ENCODE measurements at places on chromosomes 1 and 21.

DNA sequence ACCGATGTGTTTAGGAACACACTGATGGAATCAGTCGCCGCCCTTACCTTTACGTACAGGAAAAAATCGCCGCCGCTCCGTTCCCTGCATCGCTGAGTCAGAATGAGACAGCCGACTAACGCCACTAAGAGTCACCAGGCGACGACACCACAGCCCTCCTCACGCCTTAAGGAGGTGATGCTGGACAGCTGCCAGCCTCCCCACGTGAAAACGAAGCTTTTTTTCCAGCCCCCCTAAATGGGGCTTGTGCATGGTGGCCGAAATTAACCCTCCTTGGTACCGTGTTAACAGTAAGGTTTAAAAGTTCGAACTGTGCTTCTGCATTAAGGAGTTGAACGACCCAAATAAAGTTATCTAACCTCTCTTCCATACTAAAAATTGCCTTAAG, 511 bp downstream of the DNTTIP2 start:
- DNase-seq = peak; percentile 49

- no peak for DNase-seq
These were observed 9.8 kb downstream of the TNFRSF18 start for GRCh38 chr1:1196431-1197187.

DNA sequence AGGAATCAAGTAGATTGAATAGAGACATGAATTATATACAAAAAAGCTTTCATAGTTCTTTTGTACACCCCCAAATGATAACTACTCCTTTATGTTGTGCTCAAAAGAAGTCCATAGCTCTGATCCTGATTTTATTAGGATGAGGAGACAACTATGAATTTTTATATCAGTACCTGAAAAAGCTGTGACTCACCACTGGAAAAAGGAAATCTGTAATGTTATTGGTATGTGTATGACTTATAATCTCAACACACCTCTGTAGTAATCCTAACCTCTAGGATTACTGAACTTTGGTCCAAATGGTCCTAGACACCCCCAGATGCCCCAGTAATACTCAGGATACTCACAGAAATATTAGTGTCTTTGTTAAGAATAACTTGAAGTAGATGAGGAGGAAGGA, 10.2 kb downstream of the PRKAB2 start:
- DNase-seq = no peak

- DNase-seq = no peak
These were observed 26.3 kb upstream of the EPB41 start for GRCh38 chr1:28887835-28888682.

GRCh38 chr1:184190616-184191015, 139.1 kb downstream of the TSEN15 start:
- DNase-seq = no peak

- no peak for DNase-seq
These were observed 205.5 kb upstream of the HOOK1 start for GRCh38 chr1:59609245-59609644.

DNA sequence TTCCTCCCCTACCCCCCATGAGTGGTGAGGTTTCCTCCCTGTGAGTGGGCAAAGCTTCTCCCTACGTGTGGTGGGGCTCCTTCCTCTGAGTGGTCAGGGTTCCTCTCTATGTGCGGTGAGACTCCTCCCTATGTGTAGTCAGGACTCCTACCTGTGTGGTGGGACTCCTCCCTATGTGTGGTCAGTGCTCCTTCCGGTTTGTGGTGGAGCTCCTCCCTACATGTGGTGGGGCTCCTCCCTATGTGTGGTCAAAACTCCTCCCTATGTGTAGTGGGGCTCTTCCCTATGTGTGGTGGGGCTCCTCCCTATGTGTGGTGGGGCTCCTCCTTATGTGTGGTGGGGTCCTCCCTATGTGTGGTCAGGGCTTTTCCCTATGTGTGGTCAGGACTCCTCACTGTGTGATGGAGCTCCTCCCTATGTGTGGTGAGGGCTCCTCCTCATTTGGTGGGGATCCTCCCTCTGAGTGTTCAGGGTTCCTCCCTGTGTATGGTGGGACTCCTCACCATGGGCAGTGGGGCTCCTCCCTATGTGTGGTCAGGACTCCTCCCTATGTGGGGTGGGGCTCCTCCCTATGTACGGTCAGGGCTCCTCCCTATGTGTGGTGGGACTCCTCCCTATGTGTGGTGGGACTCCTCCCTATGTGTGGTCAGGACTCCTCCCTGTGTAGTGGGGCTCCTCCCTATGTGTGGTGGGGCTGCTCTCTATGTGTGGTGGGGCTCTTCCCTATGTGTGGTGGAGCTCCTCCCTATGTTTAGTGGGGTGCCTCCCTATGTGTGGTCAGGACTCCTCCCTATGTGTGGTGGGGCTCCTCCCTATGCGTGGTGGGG, 29.1 kb downstream of the PRSS38 start:
- no peak for DNase-seq

DNA sequence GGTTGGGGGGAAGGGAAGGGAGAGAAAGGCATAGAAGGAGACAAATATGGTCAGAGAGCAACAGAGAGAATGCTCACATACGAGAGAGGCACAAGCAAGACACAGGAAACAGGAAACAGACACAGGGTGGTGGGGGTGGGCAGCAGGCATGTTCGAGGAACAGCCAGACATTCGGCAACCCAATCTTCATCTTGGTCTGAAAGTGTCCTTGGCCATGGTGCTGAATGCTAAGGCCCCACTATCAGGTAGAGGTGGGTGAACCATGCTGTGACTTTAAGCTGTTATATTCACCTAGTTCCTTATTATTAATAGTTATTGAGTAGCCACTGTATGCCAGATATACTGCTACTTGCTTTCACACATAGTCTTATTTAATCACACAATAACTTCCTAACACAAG, 109.2 kb downstream of the DDX20 start:
- no peak for DNase-seq

- peak; percentile 20 for DNase-seq
These were observed 6.3 kb upstream of the PADI1 start for GRCh38 chr1:17198476-17199258.

DNA sequence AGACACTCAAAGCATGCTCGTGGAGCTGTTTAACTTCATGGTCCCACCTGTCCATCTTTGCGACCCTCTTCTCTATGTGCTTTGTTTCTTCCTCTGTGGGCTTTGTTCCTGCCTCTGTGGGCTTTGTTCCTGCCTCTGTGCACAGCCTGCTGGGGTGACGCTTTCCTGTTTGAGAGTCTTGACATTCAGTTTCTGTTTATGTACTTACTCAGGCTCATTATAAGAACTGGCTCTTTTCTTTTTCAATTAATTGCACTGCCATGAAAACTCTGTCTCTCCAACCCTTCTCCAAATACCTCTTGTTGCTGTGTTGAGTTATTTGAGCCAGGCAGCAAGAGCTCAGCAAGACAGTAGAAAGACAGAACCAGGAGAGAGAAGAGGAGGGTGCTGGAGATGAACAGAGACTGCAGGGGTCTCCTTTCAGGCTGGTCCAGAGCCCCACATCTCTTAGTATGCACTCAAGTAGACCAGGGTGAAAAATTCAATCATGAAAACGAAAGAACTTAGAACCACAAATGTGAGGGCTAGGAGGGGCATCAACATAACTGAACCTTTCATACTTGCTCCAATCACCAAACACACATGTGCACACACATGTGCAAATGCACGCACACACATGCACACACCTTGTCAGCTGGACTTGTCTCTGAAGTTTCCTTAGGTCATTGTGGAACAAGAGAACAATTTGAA, 88.3 kb upstream of the SGIP1 start:
- DNase-seq = peak; percentile 49

GRCh38 chr1:12179111-12179519, 12.3 kb downstream of the TNFRSF1B start:
- peak; percentile 94 for DNase-seq

DNA sequence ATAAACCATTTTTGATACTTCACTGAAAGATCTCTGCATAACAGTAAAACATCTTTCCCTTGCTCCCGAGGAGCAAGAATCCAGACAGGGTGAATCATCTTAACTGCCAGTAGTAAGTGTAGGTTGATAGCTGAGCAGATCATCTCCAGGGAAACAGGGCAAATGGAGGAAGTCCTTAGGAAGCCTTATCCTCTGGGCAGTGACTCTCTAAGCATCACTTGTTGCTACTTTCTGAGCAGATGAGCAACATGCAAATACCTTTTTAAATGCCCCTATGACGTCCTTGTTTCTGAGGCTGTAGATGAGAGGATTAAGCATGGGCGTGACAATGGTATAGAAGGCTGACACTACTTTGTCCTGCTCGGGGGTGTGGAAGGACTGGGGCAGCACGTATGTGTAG, 8.9 kb downstream of the OR2T11 start:
- no peak for DNase-seq

GRCh38 chr1:234631721-234632125, 21.7 kb upstream of the IRF2BP2 start:
- DNase-seq = no peak

DNA sequence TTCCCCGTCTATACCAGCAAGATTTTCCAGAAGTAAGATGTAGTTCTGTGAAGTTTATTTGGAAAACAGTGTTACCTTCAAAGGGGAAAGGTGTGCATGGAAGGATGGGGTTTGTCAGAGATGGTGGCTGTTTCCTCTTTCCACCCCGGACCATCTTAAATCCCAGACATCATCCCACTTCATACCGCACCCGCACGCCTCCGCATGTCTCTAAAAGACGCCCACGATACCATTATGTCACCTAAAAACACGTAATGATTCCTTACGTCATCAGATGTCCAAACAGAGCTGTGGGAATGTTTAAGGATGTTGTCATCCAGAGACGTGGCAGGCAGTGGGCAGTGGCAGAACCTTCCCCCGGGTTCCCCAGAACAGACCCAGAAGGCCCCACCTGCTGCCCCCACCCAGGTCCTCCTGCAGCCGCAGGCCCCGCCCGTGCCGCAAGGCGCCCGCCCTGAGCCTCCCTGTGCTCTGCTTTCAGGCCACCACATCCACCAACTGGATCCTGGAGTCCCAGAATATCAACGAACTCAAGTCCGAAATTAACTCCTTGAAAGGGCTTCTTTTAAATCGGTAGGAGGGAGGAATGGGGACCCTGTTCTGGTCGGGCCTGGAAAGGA, 152.2 kb downstream of the PEX14 start:
- DNase-seq = no peak
